CD8-positive, alpha-beta memory T cell (primary cell): ENCODE measurements at places on chromosomes 6 and 20.

GRCh38 chr6:399785-400534, 8.4 kb downstream of the IRF4 start:
- no peak for DNase-seq

DNA sequence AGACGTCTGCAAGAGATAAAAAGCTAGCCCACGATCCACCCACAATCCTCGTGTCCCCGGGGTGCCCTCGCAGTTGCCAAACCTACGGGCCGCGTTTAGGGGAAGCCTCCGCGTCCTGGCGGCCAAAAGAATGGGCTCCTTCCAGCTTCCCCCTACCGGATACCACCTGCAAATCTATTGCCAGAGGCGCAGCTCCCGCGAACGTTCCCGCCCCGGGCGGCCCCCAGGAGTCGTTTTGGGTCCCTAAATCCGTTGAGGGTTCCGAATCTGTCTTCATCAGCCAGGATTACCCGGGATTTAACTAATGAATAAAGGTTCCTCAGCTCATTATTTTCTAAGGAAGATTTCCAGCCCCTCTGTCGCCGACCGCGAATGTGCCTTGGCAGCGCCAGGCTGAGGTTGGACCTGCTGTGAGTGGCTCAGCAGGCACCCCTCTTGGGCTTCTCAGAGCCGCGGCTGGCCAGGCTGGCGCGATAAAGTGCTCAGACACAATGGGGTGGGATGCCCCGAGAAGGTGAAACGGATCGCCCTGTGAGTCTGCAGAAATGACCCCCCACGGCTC, 2.8 kb upstream of the VSX1 start:
- DNase-seq, result no peak

DNA sequence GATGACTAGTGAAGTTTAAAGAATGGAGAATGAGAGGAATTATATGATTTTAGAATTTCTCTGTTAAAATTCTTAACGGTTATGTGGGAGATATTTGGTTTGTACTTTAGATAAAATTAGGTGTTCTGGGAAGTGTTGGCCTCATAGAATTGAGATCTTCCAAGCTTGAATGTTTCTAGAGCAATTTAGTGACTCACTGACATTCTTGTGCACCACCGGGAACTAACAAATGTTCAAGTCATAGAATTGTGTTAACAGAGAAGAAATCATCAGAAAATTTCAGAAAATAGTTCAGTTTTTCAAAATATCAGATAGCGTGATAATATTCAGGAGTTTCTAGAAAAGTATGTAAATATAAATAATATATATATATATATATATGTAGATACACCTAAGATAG, 67.9 kb upstream of the BMP5 start:
- no peak for DNase-seq

- DNase-seq, result no peak
Measured at GRCh38 chr20:58088105-58088504, 140.3 kb downstream of the ANKRD60 start.

- peak; percentile 29 for DNase-seq
Measured at GRCh38 chr6:145963216-145964068, 716 bp downstream of the SHPRH start.

DNA sequence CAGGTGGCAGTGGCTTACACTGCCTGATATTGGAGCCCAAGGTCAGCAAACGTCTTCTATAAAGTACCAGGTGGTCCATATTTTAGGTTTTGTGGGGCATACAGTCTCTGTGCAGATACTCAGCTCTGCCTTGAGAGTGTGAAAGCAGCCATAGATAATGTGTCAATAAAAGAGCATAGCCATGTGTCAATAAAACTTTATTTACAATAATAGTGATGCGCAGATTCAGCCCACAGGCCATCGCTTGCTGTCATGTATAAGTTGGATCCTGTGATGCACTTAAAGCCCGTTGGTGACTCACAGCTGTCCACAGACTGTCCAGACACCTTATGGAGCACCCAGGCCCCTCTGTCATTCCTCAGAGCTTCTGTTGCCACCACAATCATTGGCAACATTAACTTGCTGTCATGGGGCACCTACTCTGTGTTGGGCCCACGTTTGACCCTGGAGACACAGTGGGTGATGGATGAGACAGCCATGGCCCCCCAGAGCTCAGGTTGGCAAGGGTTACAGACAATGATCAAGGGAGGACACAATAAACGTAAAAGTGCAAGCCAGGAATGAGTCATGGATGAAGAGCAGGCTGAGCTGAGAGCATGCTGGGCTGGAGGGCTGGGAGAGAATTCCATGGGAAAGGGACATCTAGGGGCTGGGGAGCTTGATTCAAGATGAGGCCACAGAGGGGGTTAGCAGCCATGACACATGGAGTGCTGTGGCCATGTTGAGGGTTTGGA, 173.6 kb downstream of the TAF4 start:
- no peak for DNase-seq

DNA sequence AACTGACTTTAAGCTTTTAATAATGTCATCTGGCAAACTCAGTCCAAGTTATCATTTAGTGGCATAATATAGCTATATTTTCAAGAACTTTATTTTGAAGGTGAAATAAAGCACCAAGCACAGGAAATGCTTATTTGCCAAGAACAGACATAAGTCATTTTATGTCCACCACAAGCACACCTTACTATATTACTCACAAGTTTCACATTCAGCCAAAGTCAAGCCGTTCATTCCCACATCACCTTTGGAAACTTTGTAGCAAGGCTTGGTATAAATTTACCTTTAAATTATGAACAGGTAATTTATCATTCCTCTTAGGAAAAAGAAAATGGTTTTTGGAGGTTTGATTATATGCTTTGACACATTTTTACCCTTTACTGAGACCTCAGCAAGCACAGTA, 236.8 kb upstream of the FKBP1C start:
- no peak for DNase-seq

GRCh38 chr6:106727480-106728149, 98.2 kb downstream of the QRSL1 start:
- no peak for DNase-seq

DNA sequence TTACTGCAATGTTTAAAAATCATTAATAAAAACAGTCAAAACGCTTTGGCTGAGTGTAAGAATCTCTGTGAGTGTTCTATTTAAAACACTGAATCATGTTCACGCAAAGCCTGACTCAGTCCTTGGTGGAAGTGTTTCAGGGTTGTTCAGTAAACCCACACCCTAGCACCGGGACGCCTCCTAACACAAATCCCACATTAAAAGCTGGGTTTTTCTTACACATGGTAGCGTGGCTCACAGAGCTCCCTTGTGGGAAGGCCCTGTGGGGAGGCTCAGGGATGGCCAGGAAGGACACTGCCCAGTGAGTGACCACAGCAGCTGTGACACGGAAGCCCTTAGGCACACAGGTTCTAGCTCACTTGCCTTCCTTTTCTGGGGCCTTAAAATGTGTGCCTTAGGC, 80.2 kb downstream of the GMPR start:
- DNase-seq, result no peak

- DNase-seq, result no peak
Measured at GRCh38 chr6:139354189-139354588, 20.3 kb downstream of the CITED2 start.

- DNase-seq, result no peak
Measured at GRCh38 chr6:157987788-157988699, 6.4 kb downstream of the SYNJ2 start.

- no peak for DNase-seq
Measured at GRCh38 chr6:79208816-79209215, 25.7 kb downstream of the HMGN3 start.

GRCh38 chr6:153130515-153131036, 506 bp downstream of the RGS17 start:
- no peak for DNase-seq

DNA sequence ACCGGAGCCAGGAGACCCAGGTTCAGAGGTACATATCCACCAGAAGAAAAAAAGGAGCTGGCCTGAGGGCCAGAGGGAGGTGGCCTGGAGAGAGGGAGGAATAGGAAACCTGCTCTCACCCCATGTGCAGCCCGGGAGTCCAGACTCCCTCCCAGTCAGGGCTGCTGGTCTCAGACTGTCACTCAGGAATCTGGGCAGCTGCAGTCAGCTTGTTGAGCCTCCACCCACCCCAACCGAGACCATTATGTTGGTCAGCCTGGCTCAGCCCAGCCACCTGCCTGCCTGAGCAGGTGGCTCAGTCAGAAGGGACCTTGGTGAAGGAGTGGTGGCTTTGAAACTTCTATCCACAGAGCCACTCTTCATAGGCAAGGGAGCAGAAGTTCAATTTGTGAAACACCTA, 53.3 kb upstream of the EPB41L1 start:
- DNase-seq, result no peak

GRCh38 chr20:6401893-6402557, 279.2 kb upstream of the FERMT1 start:
- no peak for DNase-seq

GRCh38 chr6:143288923-143289322, 161.6 kb downstream of the ADAT2 start:
- DNase-seq, result no peak

DNA sequence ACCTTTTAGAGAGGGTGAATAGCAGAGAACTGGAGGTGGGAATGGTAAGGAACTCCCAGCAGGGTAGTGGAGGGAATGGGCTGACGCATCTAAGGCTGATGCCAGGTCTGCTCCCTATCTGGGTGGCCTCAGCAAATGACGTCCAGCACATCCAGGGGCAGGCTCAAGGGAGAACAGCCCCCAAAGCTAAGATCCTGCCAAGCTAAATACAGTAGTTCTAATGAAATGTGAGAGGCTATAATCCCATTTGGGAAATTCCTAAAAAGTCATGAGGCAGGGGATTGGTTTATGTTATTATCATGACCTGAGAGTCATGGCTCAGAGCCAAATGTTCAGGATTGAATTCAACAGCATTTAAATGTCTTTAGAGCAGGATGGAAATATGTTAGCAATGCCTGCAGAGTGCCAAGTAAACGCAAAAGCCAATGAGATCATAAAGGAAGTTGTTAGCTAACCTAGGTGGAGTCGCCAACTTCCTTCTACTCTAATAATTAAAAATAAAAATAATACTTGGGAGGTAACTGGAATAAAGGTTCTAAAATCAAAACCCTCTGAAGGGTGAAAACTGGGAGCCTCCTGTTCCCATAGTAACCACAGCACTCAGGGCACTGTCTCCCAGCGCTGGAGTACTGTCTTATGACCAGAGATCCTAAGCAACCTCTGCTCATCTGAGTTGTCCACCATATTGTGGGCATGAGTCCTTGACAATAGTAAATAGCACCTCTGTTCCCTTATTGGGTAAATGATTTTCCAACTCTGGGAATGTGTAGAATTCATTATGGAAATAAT, 34.8 kb downstream of the IYD start:
- DNase-seq, result no peak

- DNase-seq, result no peak
Measured at GRCh38 chr6:163866192-163866591, 451.7 kb downstream of the QKI start.
